ENCODE measurements at places on chromosomes 6 and 20. TPM values are rescaled to one million over a fixed set of nuclear protein-coding genes. Genes with fewer than 3 reads are reported as not detected.

Gene TBXT
- total RNA-seq: not detected

Gene RIPPLY2
- not detected for total RNA-seq

Gene DCDC2
- total RNA-seq: 0.15 TPM

Gene CEP162
- total RNA-seq: 14.7 TPM

Gene MDFI
- 42.7 TPM for total RNA-seq

Gene SLC17A3
- total RNA-seq: not detected

Gene HTR1B
- total RNA-seq: 17.9 TPM

Gene STK35
- total RNA-seq: 16.4 TPM

Gene GABRR1
- total RNA-seq: not detected

Gene SPATS1
- total RNA-seq: not detected

Gene CPNE5
- total RNA-seq: 4.6 TPM

Gene BPIFB1
- not detected for total RNA-seq

Gene MACROD2
- total RNA-seq: 0.65 TPM

Gene NHLRC1
- total RNA-seq: 2.6 TPM

Gene TRIM40
- not detected for total RNA-seq

Gene CST2
- total RNA-seq: not detected

Gene PSMA7
- 714 TPM for total RNA-seq

Gene NRN1
- total RNA-seq: 20.8 TPM

Gene FAM209B
- not detected for total RNA-seq

Gene BHLHE23
- total RNA-seq: not detected

Gene GPR63
- not detected for total RNA-seq

Gene TMEM244
- not detected for total RNA-seq

Gene RGS19
- total RNA-seq: 18.2 TPM

Gene TNXB
- total RNA-seq: under 0.01 TPM

Gene GRIK2
- total RNA-seq: not detected

Gene RBBP8NL
- total RNA-seq: not detected

Gene SEMG1
- total RNA-seq: not detected

Gene PRND
- total RNA-seq: 0.15 TPM

Gene MEP1A
- not detected for total RNA-seq

Gene C20orf202
- not detected for total RNA-seq

Gene KIAA1755
- total RNA-seq: 0.30 TPM

Gene TCP11
- under 0.01 TPM for total RNA-seq

Gene TRAPPC3L
- under 0.01 TPM for total RNA-seq

Gene NCOA7
- total RNA-seq: 61.1 TPM

Gene SLC22A16
- not detected for total RNA-seq

Gene PRDM13
- not detected for total RNA-seq

Gene MROH8
- total RNA-seq: 0.65 TPM

Gene BPIFB6
- total RNA-seq: not detected

Gene SERAC1
- total RNA-seq: 9.0 TPM

Gene CYP39A1
- total RNA-seq: 0.15 TPM

Gene MUC21
- not detected for total RNA-seq

Gene MYB
- total RNA-seq: not detected

Gene LHFPL5
- total RNA-seq: not detected

Gene TCF21
- 0.15 TPM for total RNA-seq

Gene HDGFL1
- not detected for total RNA-seq

Gene NNAT
- under 0.01 TPM for total RNA-seq

Gene REM1
- not detected for total RNA-seq

Gene HRH3
- not detected for total RNA-seq

Gene CEP43
- 21.4 TPM for total RNA-seq

Data from epithelial cell of umbilical artery (primary cell).